Activated CD8-positive, alpha-beta memory T cell treated with anti-CD3 and anti-CD28 coated beads, Interleukin-2, amount 10 ng/mL, durations not matched to agents 7 days and 5 days (primary cell): ENCODE measurements at places on chromosomes 2 and 18. TPM values are rescaled to one million over a fixed set of nuclear protein-coding genes. Genes with fewer than 3 reads are reported as not detected.

The PROKR1 gene
- not detected for total RNA-seq

The ANKRD36 gene
- total RNA-seq, result 37.6 TPM

The RIT2 gene
- not detected for total RNA-seq

- no peaks in the 10 kb centered on the region for H3K36me3 ChIP-seq
- DNase-seq, result no peak
- H3K4me3 ChIP-seq, result no peak overlapping the region
- no peak overlapping the region for H3K27ac ChIP-seq
- peaks cover 4% of the 10 kb centered on the region for H3K27me3 ChIP-seq
Measured at GRCh38 chr2:99863236-99863902, 279.0 kb downstream of the AFF3 start.

GRCh38 chr2:239098288-239098970, 250.5 kb downstream of the TWIST2 start:
- no peaks in the 10 kb centered on the region for H3K4me1 ChIP-seq
- H3K4me3 ChIP-seq, result no peak overlapping the region
- H3K36me3 ChIP-seq, result no peaks in the 10 kb centered on the region
- DNase-seq, result no peak
- H3K27me3 ChIP-seq, result no peaks in the 10 kb centered on the region

DNA sequence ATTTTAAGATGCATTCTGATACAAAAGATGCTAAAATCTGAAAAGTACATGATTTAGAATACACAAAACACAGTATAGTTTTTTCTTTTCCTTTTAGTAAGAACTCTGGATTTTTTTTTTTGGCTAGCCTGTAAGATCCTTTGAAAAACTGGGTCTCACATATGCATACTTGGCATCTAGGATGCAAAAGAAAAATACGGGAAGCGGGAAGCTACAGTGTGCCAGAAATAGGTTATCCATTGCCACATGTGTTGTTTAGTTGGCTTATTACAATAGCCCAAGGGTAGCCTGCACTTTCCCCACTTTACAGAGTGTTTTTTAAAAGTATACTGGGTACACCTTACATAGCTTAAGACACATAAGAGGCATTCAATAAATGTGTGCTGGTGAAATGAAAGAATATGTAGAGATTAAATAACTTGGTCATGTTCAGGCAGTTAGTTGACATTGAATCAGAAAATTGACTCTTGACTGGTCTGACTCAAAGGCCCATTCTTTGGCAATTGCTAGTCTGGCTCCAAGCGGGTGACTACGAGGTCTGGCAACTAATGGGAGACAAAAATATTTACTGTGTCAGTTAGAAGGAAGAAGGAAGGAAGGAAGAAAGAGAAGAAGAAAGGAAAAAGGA, 286.8 kb upstream of the TRIB2 start:
- no peaks in the 10 kb centered on the region for H3K27me3 ChIP-seq
- DNase-seq, result no peak
- peaks cover 15% of the 10 kb centered on the region for H3K4me1 ChIP-seq
- no peak overlapping the region for H3K4me3 ChIP-seq
- peaks cover 1% of the 10 kb centered on the region for H3K36me3 ChIP-seq

DNA sequence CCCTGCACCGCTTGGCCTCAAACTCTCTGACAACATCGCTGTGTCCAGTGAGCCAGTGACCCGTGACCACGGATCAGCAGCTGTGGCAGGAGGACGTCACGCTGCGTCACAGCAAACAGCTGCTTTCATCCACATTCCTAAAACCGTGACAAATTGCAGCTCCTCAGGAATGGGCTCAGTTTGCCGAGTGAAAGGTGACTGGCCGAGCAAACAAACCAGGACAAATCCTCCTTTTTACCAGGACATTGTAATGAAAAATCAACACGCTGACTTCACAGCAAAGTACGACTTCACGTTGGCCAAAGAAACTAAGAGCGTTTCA, 57.6 kb downstream of the PXDN start:
- H3K4me3 ChIP-seq, result no peak overlapping the region
- no peak for DNase-seq
- H3K4me1 ChIP-seq, result no peaks in the 10 kb centered on the region
- H3K27me3 ChIP-seq, result no peaks in the 10 kb centered on the region
- H3K36me3 ChIP-seq, result no peaks in the 10 kb centered on the region

- peaks cover 71% of the 10 kb centered on the region for H3K36me3 ChIP-seq
- no peaks in the 10 kb centered on the region for H3K27me3 ChIP-seq
- no peak overlapping the region for H3K27ac ChIP-seq
- no peak for DNase-seq
- peaks cover 16% of the 10 kb centered on the region for H3K4me1 ChIP-seq
Measured at GRCh38 chr18:13597068-13597467, 129.3 kb downstream of the FAM210A start.

DNA sequence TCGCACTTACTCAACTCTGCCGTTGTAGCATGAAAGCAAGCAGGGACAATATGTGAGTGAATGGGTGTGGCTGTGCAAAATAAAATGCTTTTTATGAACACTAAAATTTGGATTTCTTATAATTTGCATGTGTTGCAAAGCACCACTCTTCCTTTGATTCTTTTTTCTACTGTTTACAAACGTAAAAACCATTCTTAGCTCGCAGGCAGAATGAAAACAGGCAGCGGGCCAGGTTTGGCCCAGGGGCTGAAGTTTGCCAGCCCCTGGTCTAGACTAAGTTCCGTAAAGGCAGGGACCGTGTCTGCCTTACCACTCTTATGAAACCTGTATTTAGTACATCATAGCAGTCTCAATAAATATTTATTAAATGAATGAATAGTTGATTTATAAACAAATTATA, 83.7 kb upstream of the SPATS2L start:
- no peaks in the 10 kb centered on the region for H3K36me3 ChIP-seq
- H3K27me3 ChIP-seq, result peaks cover 30% of the 10 kb centered on the region
- H3K4me1 ChIP-seq, result no peaks in the 10 kb centered on the region
- DNase-seq, result no peak
- H3K4me3 ChIP-seq, result no peak overlapping the region
